ENCODE measurements at places on chromosomes 1 and 21.

DNA sequence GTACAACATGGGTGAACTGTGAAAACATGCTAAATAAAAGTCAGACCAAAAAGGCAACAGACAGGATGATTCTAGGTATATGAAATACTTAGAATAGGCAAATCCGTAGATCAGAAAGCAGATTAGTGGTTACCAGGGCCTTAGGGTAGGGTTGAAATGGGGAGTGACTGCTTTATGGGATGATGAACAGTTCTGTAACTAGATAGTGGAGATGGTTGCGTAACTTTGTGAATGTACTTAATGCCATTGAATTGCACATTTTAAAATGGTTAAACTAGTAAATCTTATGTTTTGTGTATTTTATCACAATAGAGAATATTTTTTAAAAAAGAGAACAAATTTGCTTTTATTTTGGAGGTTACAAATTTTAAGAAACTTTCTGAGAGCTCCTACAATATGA lies 17.4 kb downstream of the ZNF326 start:
- no peak for DNase-seq

DNA sequence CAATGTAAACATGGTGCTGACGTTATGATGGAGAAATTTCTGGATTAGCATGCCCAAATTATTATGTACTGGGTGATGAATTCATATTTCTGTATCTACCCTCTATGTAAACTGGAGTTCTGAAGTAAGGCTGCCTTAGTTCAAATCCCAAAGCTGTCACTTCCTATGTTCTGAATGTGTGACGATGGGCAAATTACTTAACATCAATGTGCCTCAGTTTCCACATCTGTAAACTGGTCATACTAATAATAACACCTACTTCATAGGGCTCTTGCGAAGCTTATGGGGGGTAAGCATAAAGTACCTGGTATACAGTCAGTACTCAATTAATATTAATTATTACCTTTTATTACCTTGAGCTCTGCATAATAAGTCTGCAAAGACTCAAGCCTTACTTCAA lies 45.6 kb downstream of the SLC30A10 start:
- DNase-seq, result no peak

DNA sequence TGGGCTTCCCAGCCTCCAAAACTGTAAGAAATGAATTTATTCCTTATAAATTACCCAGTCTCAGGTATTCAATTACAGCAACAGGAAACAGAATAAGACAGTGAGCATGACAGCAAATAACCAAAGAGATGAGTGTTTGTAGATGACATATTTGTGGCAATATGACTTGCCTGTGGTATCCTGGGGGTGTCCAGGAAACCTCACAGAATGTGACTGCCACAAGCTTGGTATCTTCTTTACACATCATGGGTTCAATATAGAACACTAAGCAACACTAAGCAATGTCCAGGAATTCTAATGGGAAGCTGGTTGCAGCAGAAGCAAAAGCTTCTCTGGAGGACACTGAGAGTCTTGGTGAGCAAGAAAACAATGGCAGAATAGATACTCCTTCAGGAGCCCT lies 236.4 kb upstream of the BEND5 start:
- DNase-seq, result no peak

GRCh38 chr1:96558635-96559034 lies 162.9 kb upstream of the PTBP2 start:
- DNase-seq, result no peak

DNA sequence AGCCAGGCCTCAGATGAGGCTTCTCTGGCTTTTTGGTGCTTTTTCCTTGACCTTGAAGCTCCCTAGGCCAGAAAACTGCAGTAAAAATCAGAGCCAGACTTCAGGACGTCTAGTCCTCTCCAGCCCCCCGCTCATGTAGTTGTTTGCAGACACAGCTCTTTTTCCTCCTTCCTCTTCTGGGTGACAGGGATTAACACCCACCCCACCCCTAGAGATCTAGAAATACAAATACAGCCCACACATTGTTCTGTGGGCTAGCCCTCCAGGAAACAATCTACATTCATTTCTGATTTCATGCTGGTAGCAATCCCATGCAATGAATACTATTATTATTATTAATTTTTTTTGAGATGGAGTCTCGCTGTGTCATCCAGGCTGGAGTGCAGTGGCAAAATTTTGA lies 9.9 kb upstream of the CLSTN1 start:
- no peak for DNase-seq

DNA sequence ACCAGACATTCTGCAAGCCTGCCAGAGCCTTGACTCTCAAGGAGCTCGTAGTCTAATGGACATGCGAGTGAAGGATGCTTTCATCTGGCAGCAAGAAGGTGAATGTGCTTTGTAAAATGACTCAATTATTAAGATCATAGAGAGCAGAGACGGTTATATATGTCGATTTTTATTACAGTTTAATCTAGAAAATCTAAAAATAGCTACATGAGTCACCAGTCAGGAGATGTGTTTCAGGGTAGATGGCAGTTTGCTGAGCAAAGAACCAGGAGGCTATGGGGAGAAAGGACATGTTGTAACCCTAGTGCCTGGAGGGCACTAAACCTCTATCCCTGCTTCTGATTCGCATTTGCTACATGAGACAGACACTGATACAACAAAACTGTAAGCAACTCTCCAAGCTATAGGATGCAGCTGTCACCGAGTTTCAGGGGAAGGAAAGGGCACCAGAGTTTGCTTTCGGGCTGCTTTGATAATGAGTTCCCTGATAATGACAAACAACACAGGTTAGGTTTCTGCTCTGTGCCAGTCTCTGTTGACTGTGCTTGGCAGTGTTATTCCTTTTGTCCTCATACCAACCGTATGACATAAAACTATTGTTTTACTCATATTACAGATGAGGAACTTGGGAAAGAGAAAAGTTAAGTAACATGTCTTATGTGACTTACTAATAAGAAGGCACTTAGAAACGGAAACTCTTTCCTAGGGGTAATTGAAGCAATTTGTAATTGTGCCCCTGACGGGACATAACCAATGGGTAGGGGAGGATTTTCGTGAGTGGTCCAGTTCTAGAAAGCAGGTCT lies 43.2 kb downstream of the C1orf198 start:
- DNase-seq, result no peak

- DNase-seq, result no peak
These were observed 182.1 kb downstream of the MRPL39 start for GRCh38 chr21:25425156-25425555.

GRCh38 chr1:38076038-38076437 lies 29.4 kb upstream of the POU3F1 start:
- no peak for DNase-seq

DNA sequence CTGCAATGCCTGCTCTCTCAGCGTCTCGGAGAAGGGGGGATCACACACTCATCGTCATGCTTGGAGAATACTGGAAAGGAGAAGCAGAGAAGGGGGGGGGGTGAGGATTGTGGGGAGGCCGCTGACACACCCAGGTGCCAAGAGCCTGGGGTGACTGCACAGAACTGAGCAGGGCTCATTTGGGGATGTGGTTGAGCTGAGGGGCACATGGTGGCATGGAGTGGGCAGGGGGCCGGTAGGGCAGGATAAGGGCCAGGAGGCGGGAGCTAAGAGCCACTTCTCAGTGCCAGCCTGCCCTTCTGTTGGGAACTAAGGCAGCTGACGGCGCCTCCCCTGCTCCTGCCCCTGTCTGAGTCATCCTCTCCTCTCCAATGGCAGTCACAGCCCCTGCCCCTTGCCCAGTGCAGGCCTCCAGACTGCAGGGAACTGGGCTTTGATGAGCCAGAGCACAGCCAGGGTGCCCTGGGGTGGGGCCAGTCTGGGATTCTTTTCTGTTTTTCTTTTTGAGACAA lies 27.2 kb downstream of the MRPL37 start:
- no peak for DNase-seq

GRCh38 chr1:156251527-156251926 lies 3.7 kb upstream of the PAQR6 start:
- DNase-seq, result no peak

GRCh38 chr1:199804526-199804925 lies 223.0 kb upstream of the NR5A2 start:
- no peak for DNase-seq

DNA sequence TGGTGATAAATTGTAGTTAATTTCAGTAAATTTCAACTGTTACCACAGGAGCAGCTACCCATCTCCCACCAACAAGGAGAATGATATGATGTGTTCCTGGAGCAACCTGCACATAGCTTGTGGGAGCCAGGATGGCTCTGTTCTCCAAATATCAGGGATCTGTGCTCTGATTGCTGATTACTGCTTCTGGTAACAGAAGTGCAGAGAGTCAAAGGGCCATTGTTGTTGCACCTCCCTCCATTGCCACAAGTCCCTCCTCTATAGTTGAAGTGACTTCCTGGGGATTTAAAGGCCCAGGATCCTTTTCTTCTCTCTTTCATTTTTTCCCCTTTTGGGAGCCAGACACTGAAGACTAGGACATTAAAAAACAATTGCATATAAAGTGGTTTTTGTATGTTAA lies 51.6 kb upstream of the HPDL start:
- DNase-seq, result no peak

DNA sequence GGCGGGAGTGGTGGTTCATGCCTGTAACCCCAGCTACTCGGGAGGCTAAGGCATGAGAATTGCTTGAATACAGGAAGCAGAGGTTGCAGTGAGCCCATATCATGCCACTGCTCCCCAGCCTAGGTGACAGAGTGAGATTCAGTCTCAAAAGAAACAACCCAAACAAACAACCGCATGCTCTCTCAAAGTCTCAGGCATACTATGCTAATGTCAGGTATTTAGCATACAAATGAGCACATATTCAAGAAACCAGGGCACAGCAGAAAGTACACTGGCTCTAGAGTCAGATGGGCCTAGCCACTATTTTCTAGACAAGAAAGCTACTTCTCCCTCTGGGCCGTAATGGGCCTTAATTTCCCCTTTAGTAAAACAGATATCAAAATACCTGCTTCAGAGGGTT lies 55.0 kb downstream of the ELAVL4 start:
- no peak for DNase-seq

All from activated naive CD4-positive, alpha-beta T cell treated with anti-CD3 and anti-CD28 coated beads, Interleukin-2, amount 50 U/mL, for 16 hours (primary cell).